ENCODE measurements at places on chromosomes 1 and 21.

DNA sequence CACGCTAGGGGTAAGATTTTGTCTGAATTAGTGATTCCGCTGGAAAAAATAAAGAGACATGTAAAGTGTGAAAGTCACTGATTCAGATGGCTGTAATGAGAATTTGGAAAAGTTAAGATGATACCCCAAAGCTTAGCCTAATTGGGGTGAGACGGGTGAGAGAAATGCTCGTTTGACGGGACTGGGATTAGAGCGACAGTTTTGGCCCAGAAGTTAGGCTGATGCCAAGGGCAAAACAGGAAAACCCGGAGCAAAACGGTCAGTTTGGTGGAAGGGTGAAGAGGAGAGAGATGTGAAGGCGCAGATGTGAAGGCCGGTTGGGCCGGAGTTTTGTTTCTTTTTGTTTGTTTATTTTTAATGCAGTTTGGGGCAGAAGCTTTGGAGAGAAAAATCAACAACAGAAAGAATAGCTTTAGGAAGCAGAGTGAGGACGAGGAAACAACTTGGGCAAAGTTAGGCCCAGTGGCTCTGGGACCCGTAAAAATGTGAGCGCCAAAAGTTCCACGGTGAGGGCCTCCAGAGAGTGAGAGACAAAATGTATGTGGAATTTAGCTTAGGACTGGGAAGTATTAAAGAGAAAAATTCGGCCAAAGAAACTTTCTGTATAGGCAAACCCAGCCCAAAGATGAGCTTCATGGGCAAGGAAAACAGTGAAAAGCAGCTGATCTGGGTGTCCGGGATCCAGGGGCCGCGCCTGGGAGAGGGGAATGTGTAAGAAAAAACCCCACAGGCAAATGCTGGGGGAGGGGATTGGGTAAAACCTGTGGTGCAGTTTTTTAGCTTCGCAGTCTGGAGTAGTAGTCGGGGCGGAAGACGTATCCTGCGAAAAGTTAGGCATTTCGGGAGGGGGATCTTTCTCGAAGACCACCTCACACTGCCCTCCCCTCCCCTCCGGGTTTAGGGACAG lies 1.2 kb downstream of the DMRTA2 start:
- no peak for DNase-seq

DNA sequence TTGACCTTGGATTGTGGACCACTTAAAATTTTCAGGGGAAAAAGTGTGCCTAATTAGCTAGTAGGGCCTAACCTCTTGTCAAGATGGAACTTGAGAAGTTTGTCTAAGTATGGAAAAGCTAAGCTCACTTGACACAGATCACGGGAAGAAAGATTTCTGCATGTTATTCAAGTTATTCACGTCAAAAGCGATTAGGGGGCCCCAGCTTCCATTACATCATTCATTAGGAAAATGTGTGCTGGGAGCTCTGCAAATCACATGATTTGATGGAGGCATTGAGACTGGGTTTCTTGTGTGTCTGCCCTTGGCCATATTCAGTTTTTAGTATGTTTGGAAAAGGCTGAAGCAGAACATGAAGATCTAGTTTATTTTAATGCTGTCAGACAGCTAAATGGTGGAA lies 15.5 kb upstream of the POGZ start:
- DNase-seq, result no peak

DNA sequence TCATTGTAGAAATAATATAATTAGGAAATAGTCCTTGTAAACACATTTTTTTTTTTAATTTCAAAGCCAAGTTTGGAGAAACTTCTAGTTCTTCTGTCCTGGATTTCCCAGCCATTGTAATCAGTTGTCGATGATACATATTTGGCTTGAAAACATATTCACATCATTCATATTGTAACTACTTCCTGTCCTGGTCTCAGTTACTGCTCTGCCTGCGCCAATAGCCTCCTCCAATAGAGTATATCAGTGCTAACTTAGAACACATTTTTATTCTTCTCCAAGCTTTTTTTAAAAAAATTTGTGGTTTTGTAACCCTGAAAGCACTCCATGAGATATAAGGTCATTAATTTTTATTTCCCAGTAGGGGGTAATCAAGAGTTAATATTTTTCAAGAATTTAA lies 46.1 kb upstream of the FMO2 start:
- no peak for DNase-seq

DNA sequence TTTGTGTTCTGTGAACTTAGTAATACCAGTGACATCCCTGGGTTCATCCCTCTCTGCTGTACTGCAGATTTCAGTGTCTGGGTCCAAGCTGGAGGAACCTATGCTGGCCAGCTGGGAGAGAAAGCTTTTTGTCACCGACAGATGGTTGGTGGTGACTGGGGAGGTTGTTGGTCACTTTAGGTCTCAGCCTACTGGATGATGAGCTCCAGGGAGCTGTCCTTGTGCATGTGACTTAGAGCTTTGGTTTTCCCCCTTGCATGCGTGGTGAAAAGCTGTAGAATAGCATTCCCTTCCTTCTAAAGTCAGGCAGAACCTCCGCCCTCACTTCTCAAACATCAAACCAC lies 22.9 kb upstream of the IKBKE start:
- DNase-seq, result no peak

GRCh38 chr1:17264470-17264869 lies 15.6 kb downstream of the PADI3 start:
- DNase-seq, result no peak

Data from AG04449 (cell line).